ENCODE measurements at places on chromosomes 7 and 10.

DNA sequence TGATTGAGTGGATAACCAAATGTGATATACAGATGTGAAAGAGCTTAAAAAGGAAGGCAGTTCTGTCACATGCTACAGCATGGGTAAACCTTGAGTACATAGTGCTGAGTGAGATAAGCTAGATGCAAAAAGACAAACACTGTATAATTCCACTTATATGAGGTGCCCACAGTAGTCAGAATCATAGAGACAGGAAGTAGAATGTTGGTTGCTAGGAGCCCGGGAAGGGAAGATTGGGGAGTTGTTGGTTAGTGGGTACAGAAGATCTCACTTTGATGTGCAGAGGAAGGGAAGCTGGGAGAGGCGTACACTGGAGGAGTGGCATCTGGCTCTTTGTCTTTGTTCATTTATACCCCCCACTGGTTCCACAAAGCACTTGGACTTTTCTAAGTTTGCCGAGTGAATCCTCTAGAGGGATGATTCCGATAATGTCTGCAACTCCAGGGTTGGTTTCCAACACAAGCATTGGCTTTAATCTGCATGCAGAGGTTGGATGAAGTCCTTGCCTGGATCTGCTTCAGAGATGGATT, 39.5 kb downstream of the TSPAN14 start:
- DNase-seq = no peak

- peak; percentile 20 for DNase-seq
Observed at GRCh38 chr10:55628260-55628701, 732.8 kb downstream of the ZWINT start.

DNA sequence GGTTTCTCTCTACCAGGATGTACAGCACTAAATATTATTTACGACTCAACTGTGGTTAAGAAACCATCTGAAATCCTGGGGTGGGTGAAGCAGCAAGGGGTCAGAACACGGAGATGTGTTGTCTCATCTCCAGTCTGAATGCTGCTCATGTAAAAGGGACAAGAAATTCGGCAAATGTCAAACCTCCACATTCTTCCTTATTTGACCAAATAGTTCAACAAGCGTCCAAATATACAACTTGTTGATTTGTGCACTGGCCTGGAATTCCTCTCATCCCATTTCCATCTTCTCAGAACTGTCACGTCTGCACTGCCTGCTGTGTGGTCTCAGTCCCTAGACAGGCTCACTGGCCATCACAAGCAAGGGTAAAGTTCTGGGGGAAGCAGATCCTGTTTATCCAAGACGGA, 520.0 kb downstream of the PARD3 start:
- DNase-seq = no peak

GRCh38 chr7:90764848-90765570, 168.9 kb downstream of the CDK14 start:
- no peak for DNase-seq

GRCh38 chr7:964401-965231, 10.1 kb upstream of the ADAP1 start:
- no peak for DNase-seq

DNA sequence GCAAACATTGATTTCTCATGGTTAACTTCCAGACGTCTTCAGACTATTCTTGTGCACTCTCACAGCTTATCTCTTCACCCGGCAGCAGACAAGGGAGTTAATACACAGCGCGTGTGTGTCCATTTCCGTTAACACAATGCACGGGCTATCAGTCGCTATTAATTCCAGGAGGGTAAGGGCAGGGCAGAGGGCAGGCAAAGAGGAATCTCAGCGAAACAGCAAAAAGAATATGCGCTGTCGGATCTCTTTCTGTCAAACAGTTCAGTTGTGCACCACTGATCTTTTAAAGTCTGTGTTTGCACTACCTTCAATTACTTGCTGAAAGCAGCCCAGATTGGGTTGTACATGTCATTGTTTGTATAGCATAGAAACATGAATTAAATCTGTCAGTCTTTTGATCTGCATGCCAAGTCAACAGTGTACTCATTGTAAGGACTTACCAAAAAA, 41.1 kb upstream of the CABCOCO1 start:
- DNase-seq = no peak

DNA sequence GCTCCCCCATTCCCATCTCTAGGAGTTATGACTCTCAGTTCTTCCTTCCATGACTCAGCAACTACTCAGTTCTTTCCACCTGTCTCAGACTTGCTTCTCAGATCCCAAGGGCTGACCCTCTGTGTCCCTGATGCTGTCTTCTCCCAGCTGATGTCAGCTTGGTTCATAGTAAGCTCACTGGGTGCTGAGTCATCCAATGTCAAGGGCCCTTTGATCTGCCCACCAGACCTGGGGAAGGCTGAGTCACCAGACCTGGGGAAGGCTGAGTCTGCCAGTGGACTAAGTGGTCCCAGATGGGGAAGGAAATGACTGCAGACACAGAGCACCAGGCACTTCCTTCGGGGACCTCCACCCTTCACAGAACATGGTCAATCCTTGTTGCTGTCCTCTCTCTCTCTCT, 76.1 kb upstream of the ZEB1 start:
- DNase-seq = no peak

GRCh38 chr7:155795951-155796350, 16.3 kb downstream of the SHH start:
- DNase-seq = no peak

GRCh38 chr10:92845921-92846320, 2.4 kb upstream of the EXOC6 start:
- no peak for DNase-seq

DNA sequence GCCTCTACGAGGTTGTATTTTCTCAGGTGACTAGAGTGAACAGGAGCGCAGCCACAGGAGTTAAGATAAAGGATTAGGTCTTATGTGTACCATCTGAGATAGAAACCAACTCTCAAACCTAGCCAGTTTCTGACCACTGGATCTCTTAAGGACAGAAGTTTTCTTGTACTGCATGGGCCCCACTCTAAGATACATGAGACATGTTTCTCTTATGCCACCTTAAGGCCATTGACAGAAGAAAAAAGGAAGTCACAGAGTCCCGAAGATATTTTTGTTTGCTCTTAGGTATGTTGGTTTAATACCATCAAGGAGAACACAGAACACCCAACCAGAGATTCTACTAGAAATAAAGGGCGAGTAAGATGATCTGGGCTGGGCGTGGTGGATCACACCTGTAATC, 335.8 kb downstream of the FRMD4A start:
- DNase-seq = no peak

DNA sequence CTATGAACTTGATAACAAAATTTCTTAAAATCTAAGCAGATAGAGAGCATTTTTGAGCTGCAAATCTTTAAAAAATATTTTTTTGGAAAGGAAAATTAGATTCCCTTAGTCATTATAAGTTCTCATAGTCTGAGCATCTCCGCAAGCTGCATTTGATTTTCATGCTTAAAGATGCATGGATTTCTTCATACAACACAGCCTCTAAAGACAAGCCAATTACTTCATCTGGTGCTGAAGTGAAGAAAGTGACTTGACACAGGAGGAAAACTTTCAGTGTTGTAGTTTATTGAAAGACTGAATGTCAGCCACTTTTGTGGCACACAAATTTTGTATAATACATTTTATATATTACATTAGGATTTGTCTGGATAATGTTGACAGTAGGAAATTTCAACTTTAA, 22.5 kb downstream of the SEMA3D start:
- no peak for DNase-seq

DNA sequence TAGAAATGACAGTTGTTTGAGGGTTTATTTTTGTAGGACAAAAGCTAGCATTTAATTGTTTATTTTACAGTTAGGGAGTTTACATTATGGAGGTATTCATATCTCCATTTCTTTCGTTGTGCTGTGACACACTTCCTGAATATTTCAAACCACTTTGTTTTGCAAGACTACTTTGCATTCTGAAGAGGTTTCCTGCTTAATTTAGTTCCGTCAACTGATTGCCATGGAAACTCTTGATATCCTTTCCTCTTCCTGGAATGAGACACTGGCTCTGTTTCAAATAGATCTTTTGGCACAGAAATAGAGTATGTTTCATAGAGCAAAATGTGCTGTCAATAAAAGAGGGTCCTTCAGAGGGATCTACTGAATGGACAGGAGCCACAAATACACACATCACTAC, 159.5 kb upstream of the AGR3 start:
- no peak for DNase-seq

GRCh38 chr7:1844951-1845390, 174.9 kb downstream of the ELFN1 start:
- no peak for DNase-seq

DNA sequence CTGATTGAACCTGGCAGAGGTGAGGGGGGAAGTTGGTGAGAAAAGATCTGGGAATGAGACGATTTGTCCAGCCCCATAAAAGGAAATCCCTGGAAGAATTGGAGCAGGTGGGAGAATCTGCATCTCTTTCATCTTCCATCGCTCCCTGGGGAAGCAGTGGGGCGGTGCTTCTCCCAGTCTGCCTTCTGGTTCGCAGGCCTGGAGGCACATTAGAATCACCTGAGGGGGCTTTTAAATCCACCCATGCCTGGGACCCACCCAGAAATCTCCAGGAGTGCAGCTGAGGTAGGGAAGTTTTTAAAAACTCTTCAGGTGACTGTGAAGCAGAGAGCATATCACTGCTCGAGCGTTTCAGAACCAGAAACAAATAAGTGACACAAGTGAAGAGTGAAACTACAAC, 26.7 kb upstream of the SYPL1 start:
- DNase-seq = no peak

DNA sequence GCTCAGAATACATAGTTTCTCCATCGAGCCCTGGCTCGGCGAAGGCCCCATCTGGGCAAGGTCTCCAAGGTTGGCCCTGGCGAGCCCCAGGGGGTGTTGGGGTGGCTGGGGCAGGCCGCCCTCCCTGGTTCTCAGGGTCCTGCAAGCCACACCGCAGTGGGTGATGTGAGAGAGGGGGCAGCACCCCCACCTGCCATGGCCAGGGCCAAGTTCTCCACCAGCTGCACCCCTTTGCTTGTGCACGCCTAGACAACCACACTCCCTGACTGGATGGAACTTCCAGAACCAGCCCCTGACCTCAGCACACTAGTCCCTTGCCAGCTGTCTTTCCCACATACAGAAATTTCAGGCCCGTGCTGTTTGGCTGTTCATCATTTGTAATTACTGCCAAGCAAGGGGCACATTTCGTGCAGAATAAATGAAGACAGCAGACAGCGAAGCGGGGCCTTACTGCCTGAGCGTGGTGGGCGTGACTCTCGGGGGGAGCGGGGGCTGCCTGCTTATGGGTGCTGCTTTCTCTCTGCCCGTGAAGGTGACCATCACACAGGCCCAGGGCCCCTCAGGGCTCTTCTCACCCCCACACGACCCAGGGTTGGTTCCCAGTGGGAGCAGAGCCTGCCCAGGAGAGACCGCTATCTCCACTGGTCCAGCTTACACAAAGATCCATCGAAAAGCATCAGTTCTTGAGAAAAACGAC, 85.9 kb downstream of the ADARB2 start:
- DNase-seq = no peak

DNA sequence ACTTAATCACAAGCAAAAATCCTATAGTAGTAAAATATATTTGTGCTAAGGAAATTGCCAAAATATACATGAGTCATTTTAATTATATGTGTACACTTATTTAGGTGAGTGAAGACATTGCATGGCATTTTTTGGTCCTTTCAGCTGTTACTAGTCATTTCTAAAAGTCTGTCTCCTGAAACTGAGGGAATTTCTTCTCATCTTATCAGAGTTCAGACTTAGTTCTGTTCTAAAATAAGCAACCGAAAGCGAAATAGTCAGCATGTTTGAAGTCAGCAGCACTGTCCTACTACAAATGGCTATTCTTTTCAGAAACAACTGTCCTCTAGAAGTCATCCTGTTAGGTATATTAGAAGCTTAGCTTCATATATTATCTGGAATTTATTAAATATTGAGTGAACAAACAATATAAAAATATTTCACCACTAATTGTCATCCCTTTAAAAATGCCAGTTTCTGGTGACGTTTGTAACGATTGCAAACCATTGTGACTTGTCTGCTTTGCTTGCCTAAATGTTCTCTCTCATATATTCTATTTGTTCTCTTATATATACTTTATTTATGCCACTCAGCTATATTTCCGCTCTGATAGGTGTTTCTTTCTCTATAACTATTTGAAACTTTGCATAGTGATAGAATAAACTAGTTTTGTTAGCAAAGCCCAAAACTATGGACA, 227.4 kb upstream of the KAT6B start:
- no peak for DNase-seq

DNA sequence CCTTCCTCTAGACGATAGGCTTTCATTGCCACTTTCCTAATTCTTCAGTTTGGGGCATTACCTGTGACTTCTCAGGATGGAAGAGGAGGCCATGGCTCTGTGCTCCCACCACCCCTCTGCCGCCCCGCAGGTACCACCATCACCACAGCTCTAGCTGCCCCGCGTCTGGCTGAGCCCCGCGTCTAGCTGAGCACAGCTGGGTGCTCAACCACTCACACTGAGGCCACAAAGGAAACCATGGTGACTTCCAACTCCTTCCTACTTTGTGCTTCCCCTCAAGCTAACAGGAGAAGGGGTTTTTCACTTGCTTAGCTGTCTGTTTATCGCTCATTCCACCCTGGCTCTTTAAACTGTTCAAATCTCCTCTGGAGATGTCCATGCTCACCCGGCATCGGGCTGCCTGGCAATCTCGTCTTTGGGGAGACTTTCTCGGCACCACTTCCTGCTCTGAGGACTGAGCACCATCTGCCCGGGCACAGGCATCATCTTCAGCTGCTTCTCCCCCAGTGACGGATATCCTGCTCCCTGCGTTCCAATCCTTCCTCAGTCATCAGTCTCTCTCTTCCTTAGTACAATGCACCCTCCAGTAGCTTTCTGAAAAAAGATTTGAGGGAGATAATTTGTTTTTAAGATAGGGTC, 59.4 kb downstream of the MAD1L1 start:
- DNase-seq = peak; percentile 5

GRCh38 chr10:22333167-22333974, 11.9 kb upstream of the SPAG6 start:
- no peak for DNase-seq

GRCh38 chr10:62501547-62501946, 127.4 kb downstream of the ZNF365 start:
- no peak for DNase-seq

DNA sequence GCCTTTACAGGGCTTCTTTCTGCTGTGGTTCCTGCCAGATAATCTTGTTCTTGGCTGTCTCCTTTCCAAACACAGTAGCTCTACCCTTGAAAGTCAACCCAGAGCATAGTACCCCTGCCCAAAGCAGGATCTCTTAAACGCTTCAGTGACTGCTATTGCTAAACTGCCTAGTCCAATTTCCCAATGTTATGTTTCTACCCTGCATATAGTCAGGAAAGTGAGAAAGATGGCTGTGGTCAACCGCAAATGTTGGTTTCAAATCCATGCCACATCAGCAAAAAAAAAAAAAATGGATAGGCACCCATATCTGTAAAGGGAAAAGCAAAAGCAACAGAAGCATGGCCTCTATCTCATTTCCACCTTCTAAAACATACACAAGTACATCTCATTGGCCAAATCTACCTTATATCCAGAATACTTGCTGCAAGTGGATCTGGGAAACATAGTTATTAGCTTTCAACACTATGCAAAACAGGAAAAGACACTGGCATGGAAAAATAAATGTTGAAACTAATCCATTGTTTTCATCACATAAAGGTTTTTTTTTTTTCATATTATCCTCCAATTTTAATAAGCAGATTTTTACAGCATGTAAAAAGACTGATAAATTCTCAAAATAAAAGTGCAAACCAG, 59.8 kb downstream of the DNAJC1 start:
- DNase-seq = no peak

- no peak for DNase-seq
Observed at GRCh38 chr10:133162910-133163856, 3.2 kb downstream of the KNDC1 start.

Data from D721Med (cell line).